ENCODE measurements at places on chromosomes 6 and 20. TPM values are rescaled to one million over a fixed set of nuclear protein-coding genes. Genes with fewer than 3 reads are reported as not detected.

DNA sequence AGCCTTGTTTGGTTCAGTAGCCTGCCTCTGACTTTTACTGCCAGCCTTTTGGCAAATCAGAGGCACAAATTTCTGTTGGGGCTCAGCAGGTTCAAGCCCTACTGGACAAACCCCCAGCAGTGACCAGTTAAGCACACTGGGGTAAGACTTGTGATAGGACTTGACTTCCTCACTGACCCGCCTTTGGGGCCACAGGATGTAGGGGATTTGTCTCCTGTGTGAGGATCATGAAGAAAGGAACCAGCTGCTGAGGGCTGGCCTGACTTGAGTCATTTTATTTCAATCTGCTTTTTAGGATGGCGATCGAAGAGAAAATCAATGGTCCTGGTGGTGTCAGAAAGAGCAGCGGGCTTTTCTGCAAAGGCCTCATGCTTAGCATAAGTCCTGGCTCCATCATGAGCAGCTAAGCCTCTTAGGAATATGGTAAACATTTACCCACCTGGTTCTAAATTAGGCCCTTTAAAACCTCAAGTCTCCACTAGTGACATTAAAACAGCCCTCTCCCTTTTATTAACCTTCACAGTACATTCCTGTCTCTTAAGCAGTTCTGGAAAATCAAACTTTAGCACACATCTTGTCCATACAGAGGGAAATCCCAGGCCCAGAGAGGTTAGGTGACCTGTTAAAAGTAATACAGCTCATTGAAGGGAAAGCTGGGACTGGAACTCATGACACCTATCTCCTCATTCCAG, 16.6 kb downstream of the CHMP4B start:
- no peak for DNase-seq

DNA sequence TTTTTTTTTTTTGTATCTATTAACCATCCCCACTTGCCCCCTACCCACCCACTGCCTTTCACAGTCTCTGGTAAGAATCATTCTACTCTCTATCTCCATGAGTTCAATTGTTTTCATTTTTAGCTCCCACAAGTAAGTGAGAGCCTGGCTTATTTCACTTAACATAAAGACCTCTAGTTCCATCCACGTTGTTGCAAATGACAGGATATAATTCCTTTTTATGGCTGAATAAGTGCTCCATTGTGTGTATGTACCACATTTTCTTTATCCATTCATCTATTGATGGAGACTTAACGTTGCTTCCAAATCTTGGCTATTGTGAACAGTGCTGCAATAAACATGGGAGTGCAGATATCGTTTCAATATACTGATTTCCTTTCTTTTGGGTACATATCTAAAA, 328.5 kb downstream of the BTBD9 start:
- no peak for DNase-seq

DNA sequence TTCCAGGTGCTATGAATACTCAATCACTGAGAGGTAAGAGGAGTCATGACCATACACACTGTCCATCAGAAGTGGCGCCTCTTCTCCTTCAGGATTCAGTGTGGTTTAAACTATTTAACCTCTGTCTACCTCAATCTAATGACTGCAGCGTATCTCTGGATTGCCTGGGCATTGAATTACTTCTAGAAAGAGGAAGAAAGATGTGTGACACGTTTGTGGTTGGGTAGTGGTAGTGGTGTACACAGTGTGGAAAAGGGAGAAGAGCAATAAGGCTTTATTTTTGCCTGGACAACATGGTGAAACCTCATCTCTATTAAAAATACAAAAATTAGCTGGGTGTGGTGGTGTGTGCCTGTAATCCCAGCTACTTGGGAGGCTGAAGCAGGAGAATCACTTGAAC, 38.0 kb upstream of the ECHDC1 start:
- DNase-seq = peak; percentile 26

- no peak for DNase-seq
These were observed 34.4 kb upstream of the RNF217 start for GRCh38 chr6:124927806-124928205.

DNA sequence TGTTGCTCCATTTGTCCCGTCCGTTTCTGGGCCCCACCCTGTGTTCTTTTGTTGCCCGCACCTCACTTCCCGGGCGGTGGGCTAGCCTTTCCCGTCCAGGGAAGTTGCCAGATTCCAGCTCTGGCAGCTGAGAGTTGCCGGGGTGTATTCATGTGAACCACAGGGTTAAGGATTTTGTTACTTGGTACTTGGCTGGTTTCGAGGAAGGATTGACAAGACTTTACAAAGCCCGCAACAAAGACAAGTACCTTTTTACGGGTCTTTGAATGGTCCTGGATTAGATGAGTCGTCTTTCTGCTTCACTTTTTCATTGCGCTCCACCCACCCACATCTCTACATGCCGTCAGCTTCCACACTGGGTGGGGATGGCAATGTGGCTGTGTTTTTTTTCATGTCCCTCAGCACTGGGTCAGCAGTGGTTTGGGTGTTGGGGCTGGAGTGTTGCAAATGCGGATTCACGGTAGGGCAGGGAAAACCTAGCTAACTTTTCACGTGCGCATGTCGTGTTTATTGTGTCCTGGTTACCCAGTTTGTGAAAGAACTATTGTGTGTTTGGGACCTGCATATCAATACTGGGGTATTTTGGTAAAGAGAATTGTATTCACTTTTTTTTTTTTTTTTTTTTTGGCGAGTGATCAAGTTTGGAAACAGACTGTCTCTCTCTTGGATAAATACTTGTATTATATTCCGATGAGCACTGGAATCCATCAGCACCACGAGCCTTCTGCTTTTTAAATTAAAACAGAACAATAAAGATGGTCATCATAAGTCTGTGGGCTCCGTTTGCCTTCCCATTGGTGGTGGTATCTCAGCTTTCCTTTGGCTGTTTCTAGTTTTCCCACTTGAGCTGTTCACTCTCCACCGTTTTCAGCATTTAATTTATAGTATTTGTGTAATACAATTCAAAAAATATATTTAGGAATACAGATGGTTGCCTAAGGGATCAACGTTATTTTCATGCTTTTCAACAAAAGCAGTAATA, 1.2 kb downstream of the DUSP22 start:
- DNase-seq = peak; percentile 39

DNA sequence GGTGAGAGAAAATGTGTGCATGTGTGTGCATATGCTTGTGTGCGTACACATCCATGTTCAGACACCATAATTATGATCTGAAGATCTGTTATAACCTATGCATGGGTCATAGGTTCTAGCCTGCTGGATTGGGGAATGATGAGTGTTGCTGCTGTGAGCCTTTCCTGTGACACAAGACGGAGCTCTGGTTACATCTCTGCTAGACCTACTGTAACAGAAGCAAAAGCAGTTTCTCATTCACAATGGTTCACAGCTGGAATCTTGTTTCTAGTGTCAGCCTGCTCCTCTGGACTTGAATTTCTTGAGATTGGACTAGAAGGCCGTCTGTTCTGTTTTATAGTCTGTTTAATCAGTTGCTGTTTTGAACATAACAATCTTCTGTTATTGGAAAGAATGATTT, 40.1 kb downstream of the DEFB114 start:
- no peak for DNase-seq

DNA sequence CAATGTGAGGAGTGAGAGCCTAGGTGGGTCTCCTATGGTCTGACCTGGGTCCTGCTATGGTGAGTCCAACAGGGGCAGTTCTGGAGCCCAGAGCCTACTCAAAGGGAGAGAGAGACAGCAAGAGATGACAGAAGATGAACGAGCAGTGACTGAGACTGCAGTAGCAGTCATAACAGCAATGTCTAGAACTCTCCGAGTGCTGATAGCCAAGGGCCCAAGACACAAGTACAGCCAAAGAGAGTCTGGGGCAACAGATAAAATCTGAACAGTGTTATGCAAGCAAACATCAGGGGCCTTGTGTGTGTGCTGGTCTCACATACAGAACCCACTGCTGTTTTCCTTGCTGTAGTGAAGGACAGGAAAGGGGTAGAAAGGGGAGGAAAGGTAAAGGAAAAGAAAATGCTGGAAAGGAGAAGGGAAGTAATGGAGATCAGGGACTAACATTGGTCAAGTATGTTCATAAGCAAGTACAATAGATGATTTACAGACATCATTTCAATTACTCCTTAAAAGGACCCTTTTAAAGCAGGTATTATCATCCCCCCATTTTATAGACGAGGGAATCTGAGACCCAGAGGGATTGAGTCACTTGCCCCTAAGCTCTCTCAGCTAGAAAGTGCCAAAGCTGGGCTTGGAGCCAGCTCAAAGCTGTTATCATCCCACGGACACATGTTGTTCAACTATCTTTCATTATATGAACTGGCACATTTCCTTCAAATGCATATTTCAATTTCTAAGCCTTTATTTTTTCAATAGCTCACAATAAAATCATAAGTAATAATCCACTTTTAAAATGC, 182.3 kb upstream of the RAB32 start:
- no peak for DNase-seq

DNA sequence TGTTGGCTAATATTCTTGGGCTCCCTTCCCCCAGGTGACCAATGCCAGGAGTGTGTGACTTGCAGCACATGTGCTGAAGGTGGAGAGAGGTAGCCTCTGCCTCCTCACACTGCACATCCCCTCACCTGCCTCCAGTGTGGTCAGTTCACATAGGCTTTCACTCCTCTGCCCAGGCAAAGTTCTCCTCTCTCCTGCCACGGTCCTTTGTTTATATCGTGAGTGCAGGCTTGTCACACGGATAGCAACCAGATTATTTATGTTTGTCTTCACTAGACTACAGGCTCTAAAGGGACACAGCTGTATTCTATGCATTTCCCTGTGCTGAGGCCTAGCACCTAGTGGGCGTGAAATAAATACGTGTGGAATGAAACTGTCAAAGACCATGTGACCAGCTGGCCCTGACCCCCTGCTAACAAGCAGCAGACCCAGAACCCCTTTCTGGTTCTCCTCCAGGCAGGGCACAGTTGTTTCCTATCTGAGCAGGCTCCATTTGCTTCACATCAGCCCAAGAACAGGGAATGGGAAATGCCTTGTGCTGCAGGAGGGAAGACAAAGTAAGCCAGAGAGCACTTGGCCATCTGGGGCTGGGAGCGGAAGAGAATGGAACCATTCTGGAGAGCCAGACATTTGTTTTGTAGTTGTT, 42.3 kb downstream of the UNC5CL start:
- DNase-seq = no peak

DNA sequence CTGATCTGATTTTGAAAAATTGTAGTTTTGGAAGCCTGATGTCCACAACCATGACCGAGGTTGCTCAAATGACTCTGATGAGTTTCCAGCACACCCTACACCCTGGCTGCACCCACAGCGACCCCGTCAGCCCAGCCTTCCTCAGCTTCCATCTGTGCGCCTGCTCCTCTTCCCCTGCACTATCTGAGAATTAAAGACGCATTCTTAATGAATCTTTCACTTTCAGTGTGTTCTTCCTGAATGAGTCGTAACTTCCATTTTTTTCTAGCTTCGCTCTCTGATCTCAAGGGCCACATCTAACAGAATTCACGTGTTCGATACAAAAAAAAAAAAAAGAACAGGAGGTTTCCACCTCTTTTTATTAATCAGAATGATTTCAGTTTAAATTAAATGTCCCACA, 21.3 kb upstream of the RREB1 start:
- DNase-seq = peak; percentile 68

DNA sequence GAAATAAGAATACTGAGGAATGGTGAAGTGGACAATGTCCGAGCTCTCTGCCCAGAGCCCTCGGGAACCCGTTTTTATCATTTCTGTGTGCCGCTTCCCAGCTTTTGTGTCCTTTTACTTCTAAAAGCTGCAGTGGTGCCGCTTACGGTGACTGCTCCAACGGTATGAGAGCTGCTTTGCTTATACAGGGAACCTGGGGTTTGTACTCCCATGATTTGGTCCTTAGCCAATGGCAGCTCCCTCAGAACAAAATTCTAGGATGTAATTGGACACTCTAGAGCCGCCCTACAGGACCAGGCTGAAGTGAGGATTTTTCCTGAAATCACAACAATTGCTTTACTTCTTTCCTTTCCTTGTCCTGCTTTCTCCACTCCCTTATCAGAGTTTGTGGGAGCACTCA, 24.2 kb upstream of the PCSK2 start:
- no peak for DNase-seq

GRCh38 chr6:112014483-112014882, 39.4 kb upstream of the CCN6 start:
- DNase-seq = no peak

- peak; percentile 100 for DNase-seq
These were observed at the start of gene TOP1 for GRCh38 chr20:41028359-41029149. TSS of gene TOP1 (plus strand) at chr20:41028822. CDS start at chr20:41029068, 246 bp downstream.

DNA sequence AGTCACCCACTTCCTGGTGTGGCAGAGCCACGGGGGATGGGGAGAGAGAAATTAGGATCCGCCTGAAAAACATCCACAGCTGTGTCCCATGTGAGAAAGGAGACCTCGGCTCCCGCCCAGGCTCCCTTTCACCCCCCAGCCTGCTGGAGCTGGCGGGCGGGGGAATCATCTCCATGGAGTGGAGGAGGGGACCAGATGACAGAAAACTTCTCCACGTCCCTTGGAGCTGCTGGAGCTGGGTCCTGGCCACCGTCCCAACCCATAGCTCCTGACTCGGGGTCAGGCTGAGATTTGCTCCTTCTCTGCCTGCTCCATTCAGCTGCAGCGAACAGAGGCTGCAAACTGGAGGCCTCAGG, 113.8 kb downstream of the CEBPB start:
- no peak for DNase-seq

DNA sequence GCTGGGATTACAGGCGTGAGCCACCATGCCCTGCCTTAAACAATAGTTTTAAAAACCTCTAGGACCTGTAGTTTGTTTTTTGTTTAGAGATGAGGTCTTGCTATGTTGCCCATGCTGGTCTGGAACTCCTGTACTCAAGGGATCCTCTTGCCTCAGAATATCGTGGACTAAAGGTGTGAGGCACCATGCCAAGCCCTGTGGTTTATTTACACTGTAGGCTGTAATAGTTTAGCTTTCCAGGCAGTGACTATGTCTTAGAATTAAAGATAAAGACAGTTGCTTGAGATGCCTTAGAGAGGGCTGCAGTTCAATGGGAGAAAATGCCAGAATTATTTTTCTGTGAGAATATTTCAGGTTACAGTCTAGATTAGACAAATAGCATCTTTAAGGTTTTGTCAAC, 72.9 kb downstream of the SGK1 start:
- DNase-seq = no peak

DNA sequence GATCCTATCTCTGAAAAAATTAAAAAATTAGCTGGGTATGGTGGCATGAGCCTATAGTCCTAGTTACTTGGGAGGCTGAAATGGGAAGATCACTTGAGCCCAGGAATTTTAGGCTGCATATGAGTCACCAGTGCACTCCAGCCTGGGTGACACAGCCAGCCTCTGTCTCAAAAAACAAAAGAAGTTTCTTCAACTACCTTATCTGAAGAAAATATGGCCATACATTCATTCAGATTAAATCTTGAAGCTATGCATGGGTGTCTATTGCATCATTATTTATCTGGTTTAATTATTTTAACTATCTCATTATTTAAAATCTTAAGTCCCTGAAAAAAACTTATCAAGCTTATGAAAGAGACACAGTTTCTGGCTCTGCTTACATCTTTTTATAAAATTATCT, 204.1 kb downstream of the SIM1 start:
- DNase-seq = no peak

The FAM210B gene
- polyA plus RNA-seq = 34.5 TPM

The SLC17A2 gene
- polyA plus RNA-seq = not detected

The IMPG1 gene
- polyA plus RNA-seq = not detected

The TAGAP gene
- polyA plus RNA-seq = 299 TPM

The PGBD1 gene
- polyA plus RNA-seq = 0.15 TPM
